ENCODE measurements at places on chromosomes 6 and 20.

DNA sequence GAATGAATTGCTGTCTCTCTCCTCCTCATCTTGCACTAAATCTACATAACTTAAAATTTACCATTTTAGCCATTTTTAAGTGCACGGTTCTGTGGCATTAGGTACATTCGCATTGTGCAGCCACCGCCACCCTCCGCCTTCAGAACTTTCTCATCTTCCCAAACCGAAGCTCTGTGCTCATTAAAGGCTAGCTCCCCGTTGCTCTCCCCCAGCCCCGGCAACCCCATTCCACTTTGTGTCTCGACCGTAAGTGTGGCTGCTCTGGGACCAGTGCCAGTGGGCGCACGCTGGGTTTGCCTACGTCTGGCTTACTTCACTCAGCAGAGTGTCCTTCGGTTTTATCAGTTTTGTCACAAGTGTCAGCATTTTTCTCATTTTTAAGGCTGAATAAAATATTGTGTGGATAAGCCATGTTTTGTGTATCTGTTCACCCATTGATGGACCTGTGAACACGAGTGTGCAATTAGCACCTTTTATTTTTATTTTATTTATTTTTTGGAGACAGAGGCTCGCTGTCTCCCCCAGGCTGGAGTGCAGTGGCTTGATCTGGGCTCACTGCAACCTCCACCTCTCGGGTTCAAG, 16.8 kb downstream of the SLC17A9 start:
- no peak for DNase-seq

GRCh38 chr6:33080127-33081089, 4.6 kb downstream of the HLA-DPB1 start:
- peak; percentile 51 for DNase-seq

DNA sequence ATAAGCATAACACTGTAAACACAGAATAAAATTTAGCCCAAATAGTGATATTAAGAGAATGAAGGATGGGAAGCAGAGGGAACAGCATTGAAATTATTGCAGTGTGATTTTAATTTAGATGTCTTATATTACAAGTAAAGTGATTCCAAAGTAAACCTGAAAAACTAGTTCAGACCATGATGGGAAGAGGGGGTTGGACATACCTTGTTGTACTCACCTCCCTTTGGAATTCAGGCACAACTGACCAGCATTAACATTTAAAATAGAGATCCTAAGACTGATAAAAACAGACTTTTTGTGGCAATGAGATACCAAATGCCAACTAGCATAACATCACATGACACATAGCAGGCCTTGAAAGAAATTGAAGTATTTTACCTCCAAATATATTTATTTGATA, 262.6 kb upstream of the PRND start:
- DNase-seq: no peak

GRCh38 chr6:133699741-133700385, 189.1 kb upstream of the TCF21 start:
- DNase-seq: no peak

DNA sequence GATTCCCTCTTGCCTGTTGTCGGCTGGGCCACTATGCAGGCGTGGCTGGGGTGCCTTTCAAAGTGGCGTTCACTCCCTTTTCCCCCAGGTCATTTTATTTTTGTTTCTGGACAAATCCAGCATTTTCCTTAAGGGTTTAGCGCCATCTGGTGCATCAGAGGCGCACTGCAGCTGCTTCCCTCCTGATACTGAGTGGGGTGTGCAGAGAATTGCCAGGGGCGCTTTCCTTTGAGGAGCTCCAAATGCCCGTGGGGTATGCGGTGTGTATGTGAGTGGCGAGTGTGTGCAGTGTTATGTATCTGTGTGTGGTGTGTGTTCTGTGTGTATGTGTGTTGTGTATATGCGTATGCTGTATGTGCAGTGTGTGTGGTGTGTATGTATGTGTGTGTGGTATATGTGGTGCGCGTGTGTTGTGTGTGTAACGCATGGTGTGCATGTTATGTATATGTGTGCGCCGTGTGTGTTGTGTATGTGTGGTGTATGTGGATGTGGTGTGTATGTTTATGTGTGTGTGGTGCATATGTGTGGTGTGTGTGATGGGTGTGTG, 100.1 kb upstream of the AGPAT4 start:
- no peak for DNase-seq

All from hypothalamus (tissue), 51 donors.